NCI-H1417 treated with DMSO at 0.1 percent for 48 hours (cell line): ENCODE measurements at places on chromosomes 12 and 14.

GRCh38 chr12:121610239-121611149 lies 15.8 kb upstream of the ORAI1 start:
- DNase-seq = no peak

- DNase-seq = no peak
Measured at GRCh38 chr12:64147011-64147631, 75.0 kb downstream of the KICS2 start.

DNA sequence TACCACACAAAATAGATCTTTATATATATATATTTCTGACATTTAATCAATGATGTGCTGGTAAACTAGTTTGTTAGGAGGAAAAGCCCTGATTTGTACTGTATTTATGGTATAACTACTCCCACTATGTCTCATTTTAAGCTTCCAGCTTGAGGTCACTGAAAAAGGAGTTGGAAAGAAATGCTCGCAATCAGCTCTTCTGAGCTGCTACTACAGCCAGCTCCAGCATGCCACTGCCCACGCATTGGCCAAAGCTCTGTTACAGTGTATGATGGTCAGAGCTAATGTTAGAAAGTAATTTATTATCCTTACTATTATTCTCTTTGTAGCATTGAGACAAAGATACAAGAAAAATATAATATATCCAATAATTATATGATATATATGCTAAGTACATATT lies 55.0 kb upstream of the PCED1B start:
- no peak for DNase-seq

DNA sequence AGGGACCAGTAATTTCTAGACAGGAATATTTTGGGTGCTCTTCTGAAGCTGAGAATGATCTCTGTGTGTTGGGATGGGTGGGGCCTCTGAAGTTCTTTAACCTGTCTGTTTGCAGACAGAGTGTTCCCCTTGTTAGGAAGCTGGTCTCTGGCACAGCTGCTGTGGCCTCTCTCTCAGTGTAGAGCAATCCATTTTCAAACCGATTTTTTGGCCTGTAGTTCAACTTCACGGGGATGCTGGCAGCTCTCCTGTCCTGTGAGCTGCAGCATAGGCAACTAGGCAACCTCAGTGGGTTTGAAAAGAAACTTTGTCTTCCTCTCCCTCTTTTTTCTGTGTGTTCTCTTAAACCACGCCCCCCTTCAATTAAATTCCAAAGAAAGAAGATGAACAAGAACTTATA lies 69.1 kb downstream of the SMOC1 start:
- DNase-seq = no peak

DNA sequence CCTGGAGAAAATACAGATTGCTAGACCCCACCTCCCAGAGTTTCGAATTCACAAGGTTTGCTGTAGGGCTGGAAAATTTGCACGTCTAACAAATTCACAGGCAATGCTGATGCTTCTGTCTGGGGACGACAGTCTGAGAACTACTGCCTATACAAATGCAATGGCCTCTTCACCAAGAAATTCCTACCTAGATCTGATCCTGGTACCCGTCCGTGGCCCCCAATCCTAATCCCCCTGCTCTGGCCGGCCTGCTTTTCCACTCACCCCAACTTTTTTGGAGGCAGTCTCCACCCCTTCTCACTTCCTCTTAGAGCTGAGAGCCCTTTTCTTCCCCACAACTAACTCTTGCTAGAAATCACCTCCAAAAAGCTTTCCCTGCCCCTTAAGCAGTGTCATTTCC lies 3.1 kb upstream of the SSH1 start:
- DNase-seq = no peak

GRCh38 chr14:104332634-104333270 lies 194.4 kb downstream of the KIF26A start:
- DNase-seq = no peak

GRCh38 chr12:48787791-48788523 lies 932 bp downstream of the ADCY6 start:
- no peak for DNase-seq

DNA sequence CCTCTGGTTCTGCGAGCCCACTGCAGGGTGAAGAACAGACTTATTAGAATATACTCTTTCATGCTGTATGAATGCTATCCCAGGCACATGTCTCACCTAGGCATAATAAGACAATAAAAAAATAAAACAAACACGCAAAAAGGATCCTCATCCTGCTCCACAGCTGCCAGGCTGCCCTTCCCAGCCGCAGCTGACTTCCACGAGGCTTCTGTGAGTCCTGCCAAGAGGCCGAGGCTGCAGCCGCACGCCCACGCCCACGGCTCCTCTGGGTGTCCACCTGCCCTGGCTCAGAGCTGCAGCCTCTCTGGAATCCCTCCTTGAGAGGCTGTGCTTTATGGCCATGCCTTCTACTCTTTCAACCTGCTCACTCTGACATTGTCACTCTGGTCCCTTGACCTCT lies 6.9 kb downstream of the SMIM41 start:
- no peak for DNase-seq

- DNase-seq = no peak
Measured at GRCh38 chr14:52124791-52125684, 56.2 kb upstream of the NID2 start.
